ENCODE measurements at places on chromosomes 3 and 15.

- no peak for DNase-seq
Measured at GRCh38 chr3:150273396-150273795, 134.7 kb upstream of the TSC22D2 start.

GRCh38 chr3:151592287-151592686 is 131.4 kb upstream of the IGSF10 start:
- DNase-seq, result no peak

DNA sequence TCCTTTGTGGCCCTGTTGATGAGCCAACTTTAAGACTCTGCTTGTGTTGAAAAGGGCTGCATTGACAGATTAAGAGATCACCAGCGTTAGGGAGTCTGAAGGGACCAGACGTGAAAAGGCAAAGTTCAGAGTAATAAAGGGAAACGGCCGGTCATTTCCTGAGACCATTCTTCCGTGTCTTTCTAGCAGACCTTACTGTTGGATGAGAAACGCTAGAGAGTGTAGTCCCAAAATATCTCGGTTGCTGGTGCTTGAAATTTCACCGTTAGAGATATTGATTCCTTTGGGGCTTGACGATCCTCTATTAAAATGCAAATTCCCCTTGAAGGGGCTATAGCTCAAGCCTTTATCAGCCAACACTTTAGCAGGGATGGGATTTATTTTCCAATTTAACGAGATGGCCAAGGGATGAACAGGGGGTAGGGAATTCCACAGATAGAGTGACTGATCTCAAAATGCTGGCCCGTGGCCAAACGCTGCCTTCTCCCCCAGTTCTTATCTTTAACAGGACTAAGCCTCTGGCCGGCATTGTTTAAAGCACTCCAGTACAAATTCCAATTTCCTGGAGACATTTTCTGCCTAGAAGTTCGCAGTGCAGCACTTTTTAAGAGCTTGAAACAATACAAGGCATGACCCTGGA is 250.4 kb downstream of the TJP1 start:
- DNase-seq, result no peak

DNA sequence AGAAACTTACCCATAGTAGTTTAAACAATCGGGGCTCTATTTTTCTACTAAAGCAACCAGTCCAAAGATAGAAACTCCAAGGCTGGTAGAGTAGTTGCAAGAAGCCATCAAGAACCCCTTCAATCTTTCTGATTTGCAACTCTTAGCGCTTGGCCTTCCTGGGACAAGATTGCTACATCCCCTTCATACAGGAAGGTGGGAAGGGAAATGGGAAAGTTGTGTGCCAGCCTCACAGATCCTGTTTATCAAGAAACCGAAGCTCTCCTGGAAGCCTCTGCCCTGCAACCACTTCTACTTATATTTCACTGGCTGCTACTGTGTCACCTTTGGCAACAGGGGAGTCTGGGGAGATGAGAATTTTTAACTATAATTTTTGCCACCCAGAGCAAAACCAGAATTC is 46.2 kb downstream of the OSBPL10 start:
- no peak for DNase-seq

- DNase-seq, result no peak
Measured at GRCh38 chr3:13937131-13937530, 57.3 kb upstream of the WNT7A start.

- no peak for DNase-seq
Measured at GRCh38 chr3:170711786-170712185, 125.9 kb upstream of the SLC7A14 start.

- DNase-seq, result no peak
Measured at GRCh38 chr3:126316501-126316939, 40.7 kb downstream of the KLF15 start.

DNA sequence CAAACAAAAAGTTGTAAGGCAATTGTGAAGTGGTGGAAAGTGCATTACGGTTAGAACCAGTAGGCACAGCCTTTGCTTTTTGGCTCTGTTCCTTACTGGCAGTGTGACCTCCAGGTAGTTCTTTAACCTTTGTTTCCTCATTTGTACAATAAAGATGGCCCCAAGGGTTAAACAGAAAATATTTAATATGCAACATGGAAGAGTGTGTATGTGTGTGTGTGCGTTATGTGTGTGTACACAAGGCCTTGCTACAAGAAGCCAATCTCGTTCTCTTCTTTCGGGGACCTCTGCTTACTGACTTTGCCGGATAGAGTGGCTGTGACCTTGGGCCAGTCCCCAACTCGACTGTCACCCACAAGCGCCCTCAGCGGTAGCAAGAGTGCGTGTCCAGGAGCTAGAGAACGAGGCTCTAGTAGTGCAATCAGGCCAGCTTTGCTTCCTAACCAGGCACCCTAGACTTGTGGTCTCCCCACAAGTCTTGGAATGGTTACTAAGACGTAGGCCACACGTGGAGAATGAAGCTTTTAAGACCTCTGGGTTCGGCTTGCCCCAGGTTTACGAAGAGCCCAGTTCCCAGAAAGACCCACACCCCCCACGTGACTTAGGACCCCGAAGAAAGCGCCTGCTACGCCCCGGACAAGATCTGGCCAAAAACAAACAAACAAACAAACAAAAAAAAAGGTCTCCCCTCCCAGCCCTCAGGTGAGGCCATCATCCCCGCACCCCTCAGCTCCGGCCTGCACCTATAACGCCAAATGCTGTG is 593 bp downstream of the CIAO2A start:
- peak; percentile 7 for DNase-seq

Data from stimulated activated CD4-positive, alpha-beta T cell treated with anti-CD3 and anti-CD28 coated beads, Interleukin-12 subunit alpha, Interleukin-12 subunit beta, amount 100 ng/mL, for 24 hours (primary cell).